ENCODE measurements at places on chromosomes 16 and 17.

DNA sequence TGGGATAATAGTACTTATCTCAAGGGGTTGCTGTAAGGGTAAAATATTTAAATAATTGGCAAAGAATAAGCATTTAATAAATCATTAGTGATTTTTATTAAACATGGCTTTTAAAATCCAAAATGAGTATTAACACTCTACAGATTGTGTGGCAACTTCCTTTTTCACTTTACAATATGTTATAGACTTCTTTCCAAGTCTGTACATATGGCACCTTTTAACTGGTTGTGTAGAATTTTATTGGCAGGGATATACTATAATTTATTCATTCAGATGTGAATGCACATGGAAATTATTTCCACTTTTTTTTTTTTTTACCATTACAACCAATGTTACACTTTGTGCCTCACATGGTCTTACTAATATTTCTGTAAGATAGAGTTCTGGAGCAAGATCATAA, 15.7 kb upstream of the NLRP1 start:
- DNase-seq: no peak

GRCh38 chr17:59378675-59379074, 47.2 kb downstream of the YPEL2 start:
- no peak for DNase-seq

DNA sequence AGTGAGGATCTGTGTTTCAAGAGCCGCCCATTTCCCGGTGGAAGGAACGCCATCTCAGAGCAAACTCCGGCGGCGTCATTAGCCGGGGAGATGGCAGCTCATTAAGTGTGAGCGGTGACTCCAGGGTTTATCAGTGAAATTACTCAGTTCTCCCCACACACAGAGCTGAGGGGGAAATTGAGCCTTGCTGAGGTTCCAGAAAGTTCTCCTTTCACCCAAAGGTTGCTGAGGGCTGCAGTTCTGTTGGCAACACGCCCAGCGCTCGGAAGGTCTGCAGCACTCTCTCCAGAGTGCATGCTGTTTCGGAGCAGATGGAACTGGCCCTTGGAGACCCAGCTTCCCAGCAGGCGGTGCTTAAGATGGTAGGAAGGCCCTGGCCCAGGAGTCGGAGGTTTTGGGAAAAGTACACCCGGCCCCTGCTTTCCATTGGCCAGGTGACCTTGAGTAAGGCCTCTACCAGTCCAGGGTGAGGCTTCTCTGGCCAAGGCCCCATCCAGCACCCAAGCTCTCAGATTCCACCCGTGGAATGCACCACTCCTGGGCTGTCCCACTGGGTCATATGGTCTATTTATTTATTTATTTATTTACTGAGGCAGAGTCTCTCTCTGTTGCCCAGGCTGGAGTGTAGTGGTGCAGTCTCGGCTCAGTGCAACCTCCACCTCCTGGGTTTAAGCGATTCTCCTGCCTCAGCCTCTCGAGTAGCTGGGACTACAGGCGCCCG, 167.7 kb upstream of the CIBAR2 start:
- no peak for DNase-seq

- no peak for DNase-seq
These were observed 1.1 kb upstream of the GNA13 start for GRCh38 chr17:65057531-65058090.

GRCh38 chr17:1289695-1290094, 10.2 kb downstream of the TRARG1 start:
- DNase-seq: no peak

- DNase-seq: no peak
These were observed 41.5 kb downstream of the CYB5B start for GRCh38 chr16:69465881-69466280.

GRCh38 chr16:10983159-10983558, 38.8 kb downstream of the CLEC16A start:
- no peak for DNase-seq

All from activated CD4-positive, alpha-beta T cell treated with anti-CD3 and anti-CD28 coated beads for 1 hour (primary cell).